ENCODE measurements at places on chromosomes 11 and 22.
A peak's percentile ranks its signal among the peaks of the same experiment; 100 is the strongest.

DNA sequence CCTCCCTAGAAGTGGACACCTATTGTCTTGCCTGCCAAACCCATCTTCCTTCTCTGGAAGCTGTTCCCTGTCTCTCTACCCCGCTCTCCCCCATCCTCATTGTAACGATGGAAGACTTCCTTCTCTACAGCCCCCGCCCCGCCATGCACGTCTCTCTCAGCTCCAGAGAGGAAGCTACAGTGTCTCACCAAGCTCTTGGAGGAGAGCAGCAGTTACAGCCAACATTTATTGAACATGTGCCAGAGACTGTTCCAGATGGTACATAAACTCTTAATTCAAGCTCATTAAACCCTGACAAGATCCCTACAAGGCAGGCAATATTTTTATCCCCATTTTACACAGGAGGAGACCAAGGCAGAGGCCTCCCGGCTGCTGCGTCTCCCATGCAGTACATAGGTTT, 15.1 kb downstream of the MCHR1 start:
- DNase-seq = no peak

DNA sequence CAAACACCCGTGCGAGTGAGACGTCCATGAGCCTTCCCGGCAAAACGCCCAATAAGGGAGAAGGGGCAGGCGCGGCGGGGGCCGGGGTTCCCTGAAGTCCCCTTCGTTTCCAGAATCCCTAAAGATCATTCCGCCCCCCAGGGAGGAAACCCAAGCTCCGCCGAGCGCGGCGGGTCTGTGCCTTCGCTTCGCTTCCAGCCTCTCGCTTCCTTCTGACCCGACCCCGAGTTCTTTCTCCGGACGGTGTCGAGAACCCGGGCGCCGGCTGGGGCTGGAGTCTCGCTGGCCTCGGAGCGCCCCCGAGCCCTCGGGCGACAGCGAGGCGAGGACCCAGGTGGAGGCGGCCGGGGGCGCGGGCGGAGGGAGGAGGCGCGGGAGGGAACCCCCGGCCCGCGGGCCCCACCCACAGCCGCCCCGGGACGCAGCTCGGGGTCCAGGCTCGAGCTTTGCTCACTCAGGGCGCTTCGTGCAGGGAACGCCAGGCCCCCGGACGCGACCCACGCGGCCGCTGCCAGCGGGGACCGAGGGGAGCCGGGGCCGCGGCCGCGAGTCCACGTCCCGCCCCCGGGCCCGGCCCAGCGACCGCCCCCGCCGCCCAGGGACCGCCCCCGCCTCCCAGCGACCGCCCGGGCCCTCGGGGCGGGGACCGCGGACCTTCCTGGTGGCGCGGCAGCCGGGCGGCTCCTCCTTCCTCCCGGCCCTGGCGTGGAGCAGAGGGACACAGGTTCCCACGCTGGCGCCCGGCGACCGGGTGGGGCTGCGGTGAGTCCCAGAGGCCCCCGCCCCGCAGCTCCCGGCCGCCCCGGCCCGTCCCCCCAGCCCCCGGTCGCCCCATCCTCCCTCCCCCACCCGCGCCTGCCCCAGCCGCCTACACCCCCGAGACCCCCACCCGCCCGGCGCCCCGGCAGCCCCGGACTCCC, at the start of gene PGGHG:
TSS of gene PGGHG (plus strand) at position 649 of the 920 bp plus-strand sequence. CDS start 691 bp downstream, outside the sequence.
- DNase-seq = no peak

DNA sequence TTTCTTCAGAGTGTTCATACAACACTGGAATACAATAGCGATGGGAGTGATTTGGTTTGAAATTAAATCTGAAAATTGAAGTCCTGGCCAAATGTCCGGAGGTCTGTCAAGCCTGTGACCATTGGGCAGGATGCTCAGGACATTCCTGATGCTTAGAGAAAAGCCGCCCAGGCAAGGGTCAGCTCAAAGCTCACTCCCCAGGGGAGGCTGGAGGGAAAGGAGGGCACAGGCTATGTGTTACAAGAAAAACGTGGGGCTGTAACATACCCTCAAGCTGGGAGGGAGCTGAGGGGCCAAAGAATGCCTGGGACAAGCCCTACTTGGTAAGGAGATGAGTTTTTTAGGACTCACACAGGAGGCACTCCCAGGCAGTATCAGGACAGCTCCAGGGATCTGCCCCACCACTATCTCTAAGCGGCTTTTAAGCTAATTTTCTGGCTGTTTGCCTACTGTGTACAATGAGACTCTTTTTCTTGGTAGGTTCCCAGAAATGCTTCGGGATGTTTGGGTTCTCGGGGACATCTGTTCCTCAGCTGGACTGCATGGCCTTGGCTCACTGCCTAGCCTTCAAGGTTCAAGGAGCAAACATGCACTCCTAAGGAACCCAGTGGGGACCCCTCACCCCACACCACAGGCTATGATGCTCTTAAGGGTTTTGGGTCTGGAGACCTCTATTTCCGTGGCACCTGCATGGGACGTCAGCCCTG, 500.1 kb downstream of the BRD1 start:
- DNase-seq = no peak

GRCh38 chr22:38449776-38450175, 5.2 kb downstream of the KCNJ4 start:
- DNase-seq = no peak

DNA sequence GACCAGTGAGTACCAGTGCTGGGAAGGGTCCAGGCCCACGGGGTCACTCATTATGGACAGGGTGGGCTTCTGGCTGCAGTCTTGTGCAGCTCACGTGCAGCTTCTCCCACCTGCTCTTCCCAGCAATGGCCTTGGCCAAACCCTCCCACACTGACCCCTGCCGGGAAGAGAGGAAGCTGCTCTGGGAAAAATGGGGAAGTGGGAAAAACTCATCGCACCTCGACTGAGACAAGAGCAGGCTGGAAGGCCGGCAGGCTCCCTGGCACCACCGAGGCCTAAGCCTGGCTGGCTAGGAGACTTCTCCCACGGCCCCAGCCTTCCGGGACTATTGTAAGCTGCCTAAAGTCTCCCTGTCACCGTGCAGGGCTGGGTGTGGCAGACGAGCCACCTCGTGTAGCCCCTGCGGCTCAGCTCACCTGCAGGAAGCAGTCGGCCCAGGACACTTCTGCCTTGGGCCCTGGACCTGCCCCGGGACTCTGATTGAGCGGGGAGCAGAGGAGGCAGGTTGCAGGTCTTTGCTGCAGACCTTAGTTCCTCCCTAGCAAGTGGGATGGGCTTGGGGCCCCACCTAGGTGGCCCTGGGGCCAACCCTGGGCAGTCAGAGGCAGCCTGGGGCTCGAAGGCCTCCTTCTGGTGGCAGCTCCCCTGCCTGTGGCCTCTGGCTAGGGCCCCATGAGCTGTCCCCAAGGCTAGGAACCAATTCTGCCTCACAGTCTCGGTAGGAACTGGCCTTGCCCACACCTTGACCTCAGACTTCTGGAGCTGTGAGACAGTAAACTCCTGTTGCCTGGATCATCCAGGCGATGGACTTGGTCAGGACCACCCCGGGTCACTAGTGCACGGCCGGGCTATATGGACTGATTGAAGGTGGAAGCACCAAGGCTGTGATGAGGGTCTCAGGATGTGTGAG, 23.1 kb downstream of the MRGPRG start:
- DNase-seq = no peak

DNA sequence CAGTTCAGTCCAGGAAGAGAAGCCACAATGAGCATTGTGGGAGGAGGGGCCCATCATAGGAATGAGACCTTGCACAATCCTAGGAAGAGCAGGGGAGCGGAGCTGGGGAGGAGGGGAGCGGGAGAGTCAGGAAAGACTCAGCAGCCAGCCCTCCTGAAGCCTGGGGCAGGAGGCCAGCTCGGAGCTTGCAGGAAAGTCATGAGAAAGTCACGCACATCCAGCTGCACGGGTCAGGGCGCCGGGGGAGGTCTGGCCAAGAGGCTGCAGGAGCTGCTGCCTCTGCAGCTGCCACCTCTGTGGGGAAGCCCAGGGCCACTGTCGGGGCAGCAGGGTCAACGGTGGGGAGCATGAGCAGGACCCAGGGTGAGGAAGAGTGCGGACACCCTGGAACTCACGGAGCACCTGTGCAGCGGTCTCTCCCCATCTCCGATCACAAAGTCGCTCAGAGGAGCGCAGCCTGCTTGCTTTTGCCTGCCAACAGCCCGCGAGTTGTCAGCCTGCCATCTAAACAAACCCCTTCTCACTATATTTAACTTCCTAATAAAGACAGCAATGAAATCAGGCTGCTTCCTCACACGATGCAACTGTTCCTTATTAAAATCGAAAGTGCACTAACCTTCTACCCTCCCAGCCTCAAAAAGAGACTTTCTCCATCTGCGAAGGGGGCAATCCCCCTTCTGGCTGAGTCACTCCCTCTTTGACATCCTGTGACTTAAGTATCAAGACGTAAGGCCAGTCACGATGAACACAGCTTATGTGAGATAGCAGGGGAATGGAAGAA, 52.9 kb upstream of the RTL6 start:
- peak; percentile 41 for DNase-seq

DNA sequence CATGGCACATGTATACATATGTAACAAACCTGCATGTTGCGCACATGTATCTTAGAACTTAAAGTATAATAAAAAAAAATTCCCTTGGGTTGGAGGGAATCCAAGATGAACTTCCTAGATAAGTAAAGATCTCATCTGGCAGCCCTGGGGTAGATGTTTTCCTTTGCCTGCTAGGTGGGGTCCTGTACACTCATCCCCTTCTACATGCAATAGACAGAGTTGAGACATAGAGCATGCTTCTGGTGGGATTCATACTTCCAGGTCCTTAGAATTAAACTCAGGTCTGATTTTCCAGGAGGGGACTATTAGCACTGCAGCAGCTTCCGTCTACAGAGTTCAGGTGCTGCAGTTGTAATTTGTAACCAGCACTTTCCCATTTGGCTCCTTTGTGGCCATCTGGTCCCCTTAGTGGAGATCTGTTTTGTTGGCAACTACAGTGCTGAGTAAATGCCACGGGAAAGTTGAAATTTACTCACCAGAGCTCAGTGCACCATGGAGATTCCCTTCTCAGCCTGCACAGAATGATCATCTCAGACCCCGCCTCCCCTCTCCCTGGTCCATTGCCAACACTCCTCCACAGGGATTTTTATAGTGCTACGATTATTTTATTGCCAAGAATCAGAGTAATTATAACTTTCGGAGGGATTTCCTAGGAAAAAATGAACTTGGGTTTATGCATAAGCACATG, 220.1 kb upstream of the E2F8 start:
- no peak for DNase-seq

DNA sequence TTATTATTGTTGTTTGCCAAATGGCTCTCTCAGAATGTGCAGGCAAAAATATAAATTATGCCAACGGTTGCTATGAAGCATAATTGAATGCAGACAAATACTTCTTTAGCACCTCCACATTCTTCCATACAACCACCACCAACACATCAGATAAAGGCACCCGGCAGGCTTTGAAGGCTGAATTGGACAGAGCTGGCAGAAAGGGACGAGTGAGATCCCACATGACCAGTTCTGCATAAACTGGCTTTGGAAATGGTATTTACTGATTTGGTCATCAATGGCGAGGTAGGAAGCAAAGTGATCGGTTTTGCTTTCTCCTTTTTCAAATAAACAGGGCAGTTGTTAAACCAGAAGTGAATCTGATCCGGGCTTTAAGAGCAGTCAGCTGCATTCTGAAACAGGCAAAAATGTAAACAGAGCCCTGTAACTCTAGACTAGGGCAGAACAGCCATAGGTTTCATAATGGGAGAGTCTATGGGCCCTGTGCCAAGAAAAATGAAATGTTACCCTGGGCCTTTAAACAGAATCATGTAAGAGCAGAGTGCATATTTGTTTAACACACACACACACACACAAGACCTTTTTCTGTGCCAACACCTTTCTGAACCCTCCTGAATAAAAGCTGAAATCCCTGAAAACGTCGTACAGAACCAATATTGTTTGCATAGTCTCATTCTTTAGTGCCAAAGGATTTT, 97.7 kb downstream of the MPPED2 start:
- no peak for DNase-seq

- DNase-seq = no peak
Measured at GRCh38 chr22:27111796-27112672, 454.6 kb downstream of the MIAT start.

DNA sequence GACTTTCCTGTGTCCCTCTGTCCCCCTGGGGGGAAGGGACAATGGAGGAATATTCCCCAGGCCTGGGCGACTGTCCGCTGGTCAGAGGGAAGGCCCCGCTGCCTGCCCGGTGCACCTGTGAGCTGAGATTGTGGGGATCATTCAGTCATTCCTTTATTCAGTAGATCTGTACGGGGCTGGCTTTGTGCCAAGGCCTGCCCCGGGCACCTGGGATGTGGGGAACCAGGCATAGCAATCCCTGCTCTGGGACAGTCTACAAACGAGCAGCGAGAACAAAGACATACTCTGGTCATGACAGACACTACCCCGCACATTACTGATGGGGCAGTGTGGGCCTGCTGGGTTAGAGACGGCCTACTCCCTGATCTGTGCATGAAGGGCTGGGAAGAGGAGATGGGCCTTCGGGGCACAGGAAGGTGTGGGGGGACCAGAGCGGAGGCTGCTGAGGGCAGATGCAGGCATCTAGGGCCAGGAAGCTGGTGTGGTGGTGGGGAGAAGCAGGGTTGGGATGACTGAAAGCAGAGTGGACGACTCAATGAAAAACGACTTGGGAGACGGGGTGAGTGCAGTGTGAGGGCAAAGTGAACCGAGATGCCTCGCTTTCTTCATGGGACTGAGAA, 1.8 kb upstream of the MYO7A start:
- no peak for DNase-seq

GRCh38 chr11:124481365-124482323, 36.1 kb upstream of the OR8B8 start:
- no peak for DNase-seq

DNA sequence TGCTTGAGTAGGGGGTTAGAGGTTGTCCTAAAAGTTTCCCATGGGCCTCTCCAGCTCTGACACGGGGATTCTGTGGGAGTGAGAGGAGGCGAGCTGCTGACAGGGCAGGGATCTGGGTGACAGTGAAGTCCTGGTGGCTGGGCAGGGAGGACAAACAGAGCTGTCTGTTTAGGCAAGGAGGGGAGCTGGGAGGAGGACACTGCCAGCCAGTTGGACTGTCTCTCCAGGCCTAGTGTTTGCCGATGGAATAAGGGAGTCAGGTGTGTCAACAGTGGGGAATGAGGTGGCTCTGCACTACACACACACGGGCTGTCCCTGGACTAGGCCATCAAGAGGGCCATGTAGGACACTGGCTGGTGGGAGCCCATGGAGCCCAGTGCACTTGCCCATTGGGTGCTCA, 20.6 kb upstream of the SYT7 start:
- no peak for DNase-seq

DNA sequence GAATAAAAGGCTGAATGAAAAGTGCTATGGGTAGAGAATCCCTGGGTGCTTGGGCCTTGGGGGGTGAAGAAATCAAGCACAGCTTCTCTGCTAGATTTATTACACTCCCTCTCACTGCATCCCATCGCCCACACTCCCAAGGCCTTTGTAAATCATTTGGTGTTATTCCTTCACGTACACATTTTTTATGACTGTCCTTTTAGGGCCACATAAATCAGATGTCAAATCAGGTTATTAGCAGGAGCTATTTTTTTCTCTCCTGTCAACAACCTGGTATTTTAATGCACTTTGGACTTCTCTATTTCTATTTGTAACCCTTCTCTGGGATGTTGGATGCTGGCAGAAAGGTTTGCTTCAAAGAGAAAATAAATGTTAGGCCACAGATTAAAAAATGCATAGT, 408.8 kb downstream of the INSC start:
- DNase-seq = no peak

GRCh38 chr22:22614065-22614464, 30.3 kb upstream of the GGTLC2 start:
- DNase-seq = no peak

Data from GOT3 (cell line).